ENCODE measurements at places on chromosomes 3 and 15.
A peak's percentile ranks its signal among the peaks of the same experiment; 100 is the strongest.

- DNase-seq = no peak
Measured at GRCh38 chr3:116971531-116971930, 262.0 kb downstream of the TUSC7 start.

- DNase-seq = peak; percentile 91
Measured at GRCh38 chr15:100111125-100112060, 230.4 kb downstream of the ADAMTS17 start.

GRCh38 chr3:60919296-60919695 is 332.0 kb downstream of the FHIT start:
- DNase-seq = no peak

DNA sequence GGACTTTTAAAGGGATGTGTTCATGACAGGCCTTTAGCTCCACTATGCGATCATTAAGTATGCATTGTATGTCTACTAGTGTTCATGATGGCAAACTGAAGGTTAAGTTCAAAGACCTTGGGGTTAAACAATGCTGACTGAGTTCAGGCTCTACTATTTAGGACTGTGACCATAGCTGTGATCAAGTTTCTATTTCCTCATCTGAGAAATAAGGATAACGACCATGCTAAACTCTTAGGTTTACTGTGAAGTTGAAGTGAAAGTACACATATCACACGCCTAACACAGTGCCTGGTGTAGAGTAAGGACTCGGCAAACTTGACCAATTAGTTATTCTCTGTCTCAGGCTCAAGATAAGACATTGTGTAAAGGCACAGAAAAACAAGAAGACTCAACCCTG is 243.2 kb downstream of the MBNL1 start:
- DNase-seq = no peak

GRCh38 chr3:33798113-33798417 is 365 bp upstream of the PDCD6IP start:
- DNase-seq = no peak

GRCh38 chr3:106510206-106510605 is 641.4 kb upstream of the CBLB start:
- no peak for DNase-seq

- no peak for DNase-seq
Measured at GRCh38 chr3:3665546-3665945, 133.7 kb upstream of the LRRN1 start.

- no peak for DNase-seq
Measured at GRCh38 chr15:80866936-80867335, 87.8 kb downstream of the CEMIP start.

DNA sequence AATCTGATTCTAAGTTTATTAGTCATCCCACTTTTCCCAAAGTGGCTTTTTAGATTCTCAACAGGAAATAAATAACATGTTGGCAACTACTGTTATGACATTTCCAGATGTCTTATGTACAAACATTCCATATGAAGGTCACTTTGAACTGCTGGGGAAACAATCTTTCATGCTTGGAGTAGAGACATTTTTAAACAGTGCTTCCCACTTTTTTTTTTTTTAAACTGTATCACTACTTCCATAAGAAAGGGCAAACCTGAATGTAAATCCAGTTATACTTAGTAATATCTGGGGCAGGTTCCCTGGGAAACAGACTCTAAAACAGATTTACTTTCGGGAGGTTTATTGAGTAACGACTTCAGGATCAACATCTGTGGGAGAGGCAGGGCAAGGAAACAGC is 473.8 kb downstream of the TAFA4 start:
- DNase-seq = no peak

DNA sequence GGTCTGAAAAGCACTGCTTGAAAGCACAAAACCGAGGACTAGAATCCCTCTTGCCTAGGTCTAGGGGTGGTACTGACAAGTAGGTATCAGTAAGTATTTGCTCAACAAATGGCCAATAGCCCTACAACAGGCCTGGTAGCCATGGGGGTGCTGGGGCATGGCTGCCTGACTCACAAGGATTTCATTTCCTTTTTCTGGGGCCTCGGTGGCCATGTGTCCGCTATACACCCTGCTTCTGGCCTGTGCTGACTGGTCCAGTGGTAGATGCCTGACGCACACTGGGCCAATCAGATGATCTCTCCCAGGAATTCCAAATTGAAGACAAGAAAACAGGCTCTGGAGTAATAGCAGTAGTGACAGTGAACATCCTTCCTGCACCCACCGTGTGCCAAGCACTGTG is 29.4 kb downstream of the MELTF start:
- DNase-seq = no peak
